ENCODE measurements at places on chromosomes 7 and 10. TPM values are rescaled to one million over a fixed set of nuclear protein-coding genes. Genes with fewer than 3 reads are reported as not detected.

DNA sequence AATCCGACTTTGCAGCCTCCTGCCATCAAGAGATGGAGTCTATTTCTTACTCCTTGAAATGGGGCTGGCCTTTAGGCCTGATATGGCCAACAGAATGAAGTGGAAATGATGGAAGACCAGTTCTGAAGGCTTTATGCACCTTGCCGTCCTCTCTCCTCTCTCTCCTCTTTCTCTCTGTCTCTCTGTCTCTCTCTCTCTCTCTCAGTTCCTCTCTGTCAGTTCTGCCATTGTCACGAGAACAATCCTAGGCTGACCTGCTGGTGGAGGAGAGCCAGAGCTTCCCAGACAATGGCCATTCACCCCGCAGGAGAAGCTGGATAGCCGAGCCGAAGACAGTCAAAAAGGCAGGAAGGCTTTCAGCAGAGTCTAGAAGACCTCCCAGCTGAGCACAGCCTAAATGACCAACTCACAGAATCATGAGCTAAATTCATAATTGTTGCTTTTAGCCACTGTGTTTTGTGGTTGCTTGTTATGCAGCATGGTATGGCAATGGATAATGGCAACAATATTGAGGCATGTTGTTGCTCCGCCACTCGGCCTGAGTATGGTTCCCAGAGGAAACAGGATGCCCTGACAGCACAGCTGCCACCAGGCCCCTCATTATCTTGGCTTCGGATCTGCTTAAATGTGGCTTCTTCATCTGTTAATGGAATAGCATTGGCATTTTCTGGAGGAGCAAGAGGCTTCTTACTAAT lies 35.5 kb downstream of the FRMPD2 start:
- DNase-seq = no peak

DNA sequence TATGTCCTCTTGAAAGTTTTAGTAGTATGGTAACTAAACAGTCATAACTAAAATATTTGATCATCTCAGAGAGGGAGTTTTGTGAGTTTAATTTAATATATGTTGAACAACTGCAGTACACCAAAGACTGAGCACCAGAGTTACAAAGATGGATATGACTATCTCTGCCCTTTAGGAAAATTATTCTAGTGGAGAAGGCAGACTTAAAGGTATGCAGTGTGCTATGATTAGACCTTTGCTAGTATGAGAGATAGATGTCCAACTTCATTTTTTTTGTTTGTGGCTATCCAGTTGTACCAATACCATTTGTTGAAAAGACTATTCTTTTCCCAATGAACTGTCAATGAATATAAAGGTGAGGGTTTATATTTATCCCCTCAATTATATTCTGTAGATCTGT lies 33.4 kb downstream of the AKAP9 start:
- DNase-seq = no peak

EVX1 gene
- not detected for total RNA-seq

- no peak for DNase-seq
Observed at GRCh38 chr7:33722383-33723101, 182.8 kb upstream of the BMPER start.

HOXA13 gene
- total RNA-seq = 0.17 TPM
